Sciatic nerve (tissue), 2 donors: ENCODE measurements at places on chromosomes 7 and 10. TPM values are rescaled to one million over a fixed set of nuclear protein-coding genes. Genes with fewer than 3 reads are reported as not detected.
A peak's percentile ranks its signal among the peaks of the same experiment; 100 is the strongest.

- no peak for DNase-seq
These were observed 64.4 kb downstream of the SUGCT start for GRCh38 chr7:40199076-40199802.

DNA sequence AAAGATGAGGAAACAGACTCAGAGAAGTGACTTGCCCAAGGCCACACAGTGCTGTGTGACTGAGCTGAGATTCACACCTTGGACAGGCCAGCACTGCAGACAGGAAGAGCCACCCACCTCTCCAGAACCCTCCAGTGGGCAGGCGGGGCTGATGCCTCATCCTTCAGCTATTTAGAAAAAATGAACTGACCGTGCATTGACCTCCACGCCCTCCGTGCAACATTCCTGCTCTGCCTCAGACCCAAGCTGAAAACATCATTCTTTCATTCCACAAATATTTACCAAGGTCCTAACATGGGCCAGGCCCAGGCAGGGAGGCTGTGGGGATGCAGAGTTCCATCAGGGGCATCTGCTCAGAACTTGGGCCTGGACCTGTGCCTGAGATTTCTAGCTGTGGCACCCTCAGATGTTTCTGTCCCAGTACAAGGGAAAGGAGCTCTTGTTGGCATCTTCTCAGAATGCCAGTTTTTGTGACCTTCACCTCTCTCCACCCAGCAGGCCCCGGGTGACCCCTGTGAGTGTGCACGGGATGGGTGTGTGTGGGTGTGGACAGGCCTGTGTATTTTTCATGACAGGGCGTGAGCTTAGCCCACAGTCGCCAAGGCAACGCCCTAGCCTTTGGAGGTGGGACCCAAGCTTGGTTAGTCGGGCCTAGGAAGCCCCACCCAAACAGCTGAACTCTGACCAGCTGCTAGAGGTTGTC is 6.5 kb downstream of the VSIR start:
- DNase-seq, result peak; percentile 83

- DNase-seq, result no peak
These were observed 144.0 kb downstream of the PLPP4 start for GRCh38 chr10:120600871-120601649.

- no peak for DNase-seq
These were observed 327.1 kb downstream of the GPR158 start for GRCh38 chr10:25501912-25502311.

DNA sequence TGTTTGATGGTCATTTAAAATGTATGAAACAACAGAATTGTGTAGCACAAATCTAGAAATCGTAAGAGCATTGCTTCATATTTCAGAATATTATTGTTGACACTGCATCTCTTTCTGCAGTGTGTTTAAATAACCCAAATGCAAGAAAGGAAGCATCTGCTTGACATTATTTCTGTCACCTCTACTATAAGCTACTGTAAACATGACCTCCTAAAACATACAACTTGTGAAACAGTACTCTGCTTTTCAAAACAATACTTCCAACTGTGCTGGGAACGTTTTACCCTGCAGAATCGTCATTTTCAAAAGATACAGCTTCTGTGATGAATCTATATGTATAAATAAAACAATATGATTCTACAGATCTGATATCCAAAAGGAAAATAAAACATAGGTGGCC is 82.0 kb downstream of the RNF133 start:
- DNase-seq, result no peak

DNA sequence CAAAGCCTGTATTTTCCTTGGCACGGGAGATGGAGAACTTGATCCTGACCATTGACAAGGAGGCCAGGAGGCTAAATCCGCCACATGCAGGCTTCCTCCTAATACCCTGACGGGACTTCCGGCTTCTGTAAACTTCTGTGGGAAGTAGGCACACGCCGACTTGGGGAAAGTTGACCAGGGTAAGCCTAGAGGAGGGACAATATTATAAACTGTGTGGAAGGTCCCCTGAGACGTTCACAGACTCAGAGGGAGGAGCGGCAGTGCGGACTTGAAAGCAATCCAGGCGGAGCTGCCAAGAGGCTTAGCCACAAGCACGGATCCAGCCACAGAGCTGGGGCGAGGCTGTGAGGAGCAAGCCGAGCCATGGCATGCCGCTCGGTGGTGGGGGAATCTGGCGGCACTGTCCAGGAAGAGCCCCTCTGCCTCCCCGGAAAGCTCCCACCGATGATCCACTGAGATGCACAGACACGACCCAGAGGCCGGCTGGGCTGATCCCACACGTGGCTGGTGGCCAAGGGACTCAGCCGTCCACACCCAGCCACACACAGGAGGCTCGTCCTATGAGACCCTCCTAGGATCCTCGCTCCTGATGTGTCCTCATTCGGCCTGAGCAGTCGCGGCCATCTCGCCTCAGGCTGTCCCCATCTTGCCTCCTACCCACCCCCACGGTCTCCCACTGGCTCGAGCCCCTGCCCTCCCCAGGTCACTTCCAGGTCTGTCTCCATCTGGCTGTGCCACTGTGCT is 40.0 kb upstream of the INSIG1 start:
- DNase-seq, result peak; percentile 86

GRCh38 chr10:112536663-112537062 is 89.6 kb downstream of the VTI1A start:
- DNase-seq, result no peak

DNA sequence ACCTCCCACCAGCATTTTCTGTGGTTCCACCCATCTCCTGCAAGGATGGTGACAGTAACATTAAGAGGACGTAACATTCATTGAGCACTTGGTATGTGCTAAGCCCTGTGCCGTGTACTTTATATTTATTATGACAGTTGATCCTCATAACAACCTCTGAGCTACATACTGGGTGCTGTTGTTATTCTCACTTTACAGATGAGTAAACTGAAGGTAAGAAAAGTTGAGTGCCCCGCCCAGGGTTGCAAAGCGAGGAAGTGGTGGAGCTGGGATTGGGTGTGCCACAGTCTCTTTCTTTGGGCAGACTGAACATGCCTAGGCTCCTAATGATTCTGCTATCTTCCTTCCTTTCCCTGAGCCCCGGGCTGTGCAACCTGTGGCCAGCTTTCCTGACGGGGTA is 107.4 kb downstream of the SH3PXD2A start:
- DNase-seq, result no peak

DNA sequence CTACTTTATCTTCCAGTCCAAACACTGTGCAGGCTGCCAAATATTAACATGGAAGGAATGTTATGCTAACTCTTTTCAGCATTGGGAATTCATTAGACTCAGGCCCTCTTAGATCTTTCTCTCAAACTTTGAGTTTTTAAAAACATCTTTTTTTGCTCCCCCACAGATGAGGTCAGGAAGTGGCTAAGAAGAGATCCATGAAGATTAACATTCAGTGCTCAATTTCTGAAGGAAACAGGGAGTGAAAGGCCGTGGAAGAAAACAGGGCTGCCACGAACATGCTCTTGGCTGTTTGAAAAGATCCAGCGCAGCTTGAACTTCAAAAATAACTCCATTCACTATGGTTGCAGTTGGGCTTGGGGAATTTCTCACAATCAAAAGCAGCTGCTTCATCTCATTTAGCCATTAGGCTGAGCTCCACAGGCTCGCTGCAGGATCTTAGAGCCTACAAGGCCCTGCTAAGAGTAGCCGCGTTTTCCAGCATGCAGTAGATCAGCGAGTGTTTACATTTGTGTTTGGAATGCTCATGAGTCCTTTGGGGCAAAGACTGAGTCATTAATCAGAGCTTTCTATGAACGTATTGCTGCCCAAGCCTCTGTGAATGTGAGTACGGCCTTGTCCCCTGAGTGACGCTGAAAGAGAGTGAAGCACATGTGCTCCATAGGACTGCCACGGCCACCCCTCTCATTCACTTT is 41.2 kb upstream of the TNS3 start:
- DNase-seq, result no peak

DNA sequence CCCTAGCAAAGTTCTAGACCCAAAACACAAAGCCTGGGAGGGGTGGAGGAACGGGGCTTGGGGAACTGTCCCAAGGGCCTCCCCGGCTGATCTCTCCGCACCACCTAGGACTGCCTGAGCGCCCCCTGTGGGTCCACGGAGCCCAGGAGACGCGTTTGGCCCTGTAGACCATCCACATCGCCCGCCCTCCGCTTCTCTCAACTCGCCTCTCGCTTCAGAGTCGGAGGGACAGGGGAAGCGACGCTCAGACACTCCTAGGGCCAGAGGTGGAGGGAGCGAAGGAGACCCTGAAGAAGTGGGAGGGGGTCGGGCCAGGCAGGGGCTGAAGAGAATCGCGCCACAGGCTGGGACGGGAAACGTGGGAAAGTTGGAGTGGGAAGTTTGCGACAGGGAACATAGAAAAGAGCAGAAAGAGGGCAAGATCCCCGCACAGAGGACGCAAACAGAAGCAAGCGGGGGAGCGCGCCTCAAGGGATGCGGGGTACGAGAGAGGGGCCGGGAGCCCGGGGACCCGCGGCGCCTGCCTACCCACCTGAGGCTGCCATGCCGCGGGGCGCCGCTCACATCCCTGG is 378 bp downstream of the PIK3AP1 start:
- DNase-seq, result peak; percentile 80

DNA sequence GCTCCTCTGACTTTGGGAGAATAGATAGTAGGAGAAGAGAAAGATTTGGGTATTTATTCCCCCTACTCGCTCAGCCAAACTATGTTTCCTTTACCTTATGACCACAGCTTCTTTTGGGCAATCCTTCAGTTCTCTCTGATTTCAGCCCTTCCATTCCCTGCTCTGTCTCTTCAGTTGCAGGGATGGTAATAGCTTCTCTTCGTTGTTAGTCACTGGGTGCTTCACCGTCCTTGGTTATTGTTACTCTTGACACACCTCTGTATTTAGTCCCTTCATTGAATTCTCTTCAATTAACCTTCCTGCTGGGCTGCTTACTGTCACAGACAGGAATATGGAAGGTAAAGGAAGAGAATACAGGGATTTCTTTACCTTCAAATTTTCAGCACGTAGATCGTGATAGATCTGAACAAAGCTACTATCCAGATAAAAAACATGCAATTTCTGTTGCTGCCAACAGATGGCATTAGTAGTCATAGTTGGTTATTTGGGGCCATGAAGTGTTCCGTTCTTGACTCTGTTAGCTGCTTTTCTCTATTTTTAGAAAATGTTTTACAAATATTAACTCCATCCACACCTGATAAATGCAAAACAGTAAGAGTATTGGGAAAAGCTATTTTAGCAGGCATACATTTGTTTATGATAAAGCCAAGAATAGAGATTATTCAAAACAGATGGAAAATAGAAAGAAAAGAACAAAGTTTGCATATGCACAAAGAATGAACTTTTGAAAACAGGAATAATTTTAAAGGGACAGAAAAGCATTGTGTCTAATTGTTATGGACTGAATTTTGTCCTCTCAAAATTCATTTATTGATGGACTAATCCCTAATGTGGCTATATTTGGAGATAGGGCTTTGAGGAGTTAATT is 14.0 kb upstream of the PTTG1IP2 start:
- no peak for DNase-seq

Gene ZNF862
- total RNA-seq, result 34.1 TPM

Gene NKX2-3
- not detected for total RNA-seq

Gene LRRC4
- total RNA-seq, result 14.7 TPM

Gene CNPY1
- not detected for total RNA-seq

Gene SPDYE9
- total RNA-seq, result not detected

Gene MAP3K8
- total RNA-seq, result 85.2 TPM

Gene CRPPA
- 9.9 TPM for total RNA-seq

Gene NRG3
- total RNA-seq, result 1.4 TPM

Gene CALML3
- not detected for total RNA-seq

Gene COL13A1
- total RNA-seq, result 1.0 TPM

Gene AOAH
- total RNA-seq, result 20.6 TPM

Gene ACSM6
- total RNA-seq, result 0.49 TPM

Gene LIPF
- total RNA-seq, result not detected

Gene TRUB1
- total RNA-seq, result 11.2 TPM

Gene PRSS58
- not detected for total RNA-seq

Gene OPN4
- total RNA-seq, result 0.18 TPM

Gene IGFBP3
- total RNA-seq, result 60.9 TPM
